ENCODE measurements at places on chromosomes 2 and 18. TPM values are rescaled to one million over a fixed set of nuclear protein-coding genes. Genes with fewer than 3 reads are reported as not detected.

DNA sequence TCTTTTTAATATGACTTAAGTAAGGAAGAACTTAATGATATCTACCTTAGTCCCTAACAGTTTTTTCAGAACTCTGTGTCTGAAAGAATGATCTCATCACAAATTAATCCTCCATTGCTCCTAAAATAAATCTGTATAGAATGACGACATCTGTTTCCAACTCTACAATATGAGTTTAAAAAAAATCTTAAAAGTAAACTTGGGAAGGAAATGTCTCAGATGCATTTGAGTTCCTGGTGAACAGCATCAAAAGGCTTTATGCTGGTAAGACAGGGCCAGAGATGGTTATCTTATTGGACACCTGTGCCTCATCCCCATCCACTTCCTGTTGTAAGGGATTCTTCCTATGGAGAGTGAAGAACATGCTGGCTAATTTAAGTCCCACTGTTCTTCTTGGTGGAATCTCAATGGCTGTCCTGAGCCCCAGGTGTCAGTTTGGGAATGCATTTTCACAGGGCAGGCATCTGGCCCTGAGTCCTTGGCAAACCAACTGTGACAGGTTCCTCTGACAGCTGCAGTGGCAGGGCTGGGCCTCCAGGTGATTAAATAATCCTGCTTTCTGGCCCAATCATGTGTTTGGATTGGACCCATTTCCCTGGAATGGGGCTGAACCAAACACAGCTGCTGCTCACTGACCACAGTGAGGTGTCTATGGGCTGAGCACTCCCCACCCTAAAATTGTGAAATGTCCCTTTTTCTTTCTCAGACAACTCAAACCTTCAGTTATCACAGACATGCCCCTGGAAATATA is 12.9 kb upstream of the NCKAP5 start:
- H3K4me3 ChIP-seq: no peak overlapping the region
- no peaks in the 10 kb centered on the region for H3K27me3 ChIP-seq
- no peak overlapping the region for H3K27ac ChIP-seq

DNA sequence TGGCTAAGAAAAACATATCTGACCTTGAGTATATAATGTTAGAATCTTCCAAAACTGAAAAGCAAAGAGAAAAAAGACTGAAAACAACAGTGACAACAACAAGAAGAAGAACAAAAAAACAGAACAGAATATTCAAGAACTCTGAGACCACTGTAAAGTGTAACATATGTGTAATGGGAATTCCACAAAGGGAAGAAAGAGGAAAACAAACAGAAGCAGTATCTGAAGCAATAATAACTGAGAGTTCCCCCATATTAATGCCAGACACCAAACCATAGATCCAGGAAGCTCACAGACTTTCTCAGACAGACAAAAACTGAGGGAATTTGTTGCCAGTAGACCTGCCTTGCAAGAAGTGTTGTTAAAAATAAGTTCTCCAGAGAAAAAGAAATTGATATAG is 58.9 kb downstream of the TXNL1 start:
- H3K27ac ChIP-seq: no peak overlapping the region
- no peak overlapping the region for H3K4me3 ChIP-seq
- no peaks in the 10 kb centered on the region for H3K27me3 ChIP-seq
- peaks cover 18% of the 10 kb centered on the region for H3K4me1 ChIP-seq
- DNase-seq: no peak
- no peaks in the 10 kb centered on the region for H3K36me3 ChIP-seq

GRCh38 chr2:5474716-5475115 is 217.5 kb upstream of the SOX11 start:
- H3K27me3 ChIP-seq: no peaks in the 10 kb centered on the region
- DNase-seq: peak; percentile 88
- H3K4me1 ChIP-seq: no peaks in the 10 kb centered on the region
- H3K4me3 ChIP-seq: no peak overlapping the region

- DNase-seq: no peak
- H3K36me3 ChIP-seq: no peaks in the 10 kb centered on the region
- H3K4me3 ChIP-seq: no peak overlapping the region
- no peak overlapping the region for H3K27ac ChIP-seq
- H3K4me1 ChIP-seq: no peaks in the 10 kb centered on the region
- H3K27me3 ChIP-seq: no peaks in the 10 kb centered on the region
Measured at GRCh38 chr2:233989221-233989858, 61.2 kb upstream of the SPP2 start.

GRCh38 chr2:42060718-42061619 is 13.1 kb downstream of the PKDCC start:
- H3K4me3 ChIP-seq: no peak overlapping the region
- H3K36me3 ChIP-seq: peaks cover 27% of the 10 kb centered on the region
- H3K27me3 ChIP-seq: no peaks in the 10 kb centered on the region
- peak overlapping the region; percentile 76 for H3K27ac ChIP-seq

GRCh38 chr2:174597009-174597344 is 627 bp downstream of the WIPF1 start:
- no peaks in the 10 kb centered on the region for H3K27me3 ChIP-seq
- H3K4me3 ChIP-seq: peak overlapping the region; percentile 22
- no peak for DNase-seq
- H3K27ac ChIP-seq: peak overlapping the region; percentile 76

GRCh38 chr2:131425231-131425941 is 50.5 kb upstream of the TUBA3D start:
- H3K27ac ChIP-seq: no peak overlapping the region
- no peaks in the 10 kb centered on the region for H3K36me3 ChIP-seq
- peaks cover 3% of the 10 kb centered on the region for H3K4me1 ChIP-seq
- no peaks in the 10 kb centered on the region for H3K27me3 ChIP-seq
- DNase-seq: no peak

GRCh38 chr2:146987996-146988395 is 856.8 kb upstream of the ACVR2A start:
- H3K4me1 ChIP-seq: no peaks in the 10 kb centered on the region
- no peaks in the 10 kb centered on the region for H3K27me3 ChIP-seq
- H3K4me3 ChIP-seq: no peak overlapping the region
- DNase-seq: no peak

- H3K36me3 ChIP-seq: no peaks in the 10 kb centered on the region
- no peaks in the 10 kb centered on the region for H3K4me1 ChIP-seq
- peak overlapping the region; percentile 62 for H3K27ac ChIP-seq
- no peak for DNase-seq
- no peaks in the 10 kb centered on the region for H3K27me3 ChIP-seq
Measured at GRCh38 chr18:26868968-26869586, 3.6 kb upstream of the AQP4 start.

- no peaks in the 10 kb centered on the region for H3K36me3 ChIP-seq
- no peak overlapping the region for H3K27ac ChIP-seq
- no peaks in the 10 kb centered on the region for H3K4me1 ChIP-seq
- no peak for DNase-seq
- no peaks in the 10 kb centered on the region for H3K27me3 ChIP-seq
Measured at GRCh38 chr2:4882421-4882820, 809.8 kb upstream of the SOX11 start.

- peak overlapping the region; percentile 8 for H3K27ac ChIP-seq
- no peak for DNase-seq
Measured at GRCh38 chr18:3458378-3458777, 8.4 kb downstream of the TGIF1 start.

GRCh38 chr2:69237070-69237670 is 149.9 kb downstream of the GFPT1 start:
- H3K4me1 ChIP-seq: no peaks in the 10 kb centered on the region
- H3K27me3 ChIP-seq: no peaks in the 10 kb centered on the region
- H3K27ac ChIP-seq: no peak overlapping the region

DNA sequence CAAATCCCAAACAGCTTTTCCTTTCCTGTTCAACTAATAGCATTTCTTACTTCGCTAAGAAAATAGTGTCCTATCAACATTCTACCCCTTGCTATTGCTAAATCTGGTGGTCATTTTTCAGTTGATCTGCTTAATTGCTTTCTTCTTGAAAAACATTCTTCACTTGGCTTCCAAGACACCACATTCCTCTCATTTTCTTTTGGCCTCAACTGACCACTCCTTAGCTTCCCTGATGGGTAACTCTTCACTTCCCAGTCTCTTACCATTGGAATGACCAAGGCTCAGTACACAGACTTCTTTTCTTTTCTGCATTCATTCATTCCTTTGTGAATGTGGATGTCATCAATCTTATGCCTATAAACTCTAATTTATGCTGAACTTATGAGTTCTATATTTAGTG is 230.8 kb upstream of the CDH2 start:
- no peaks in the 10 kb centered on the region for H3K4me1 ChIP-seq
- no peak overlapping the region for H3K4me3 ChIP-seq
- no peak overlapping the region for H3K27ac ChIP-seq
- no peaks in the 10 kb centered on the region for H3K36me3 ChIP-seq
- H3K27me3 ChIP-seq: no peaks in the 10 kb centered on the region

DNA sequence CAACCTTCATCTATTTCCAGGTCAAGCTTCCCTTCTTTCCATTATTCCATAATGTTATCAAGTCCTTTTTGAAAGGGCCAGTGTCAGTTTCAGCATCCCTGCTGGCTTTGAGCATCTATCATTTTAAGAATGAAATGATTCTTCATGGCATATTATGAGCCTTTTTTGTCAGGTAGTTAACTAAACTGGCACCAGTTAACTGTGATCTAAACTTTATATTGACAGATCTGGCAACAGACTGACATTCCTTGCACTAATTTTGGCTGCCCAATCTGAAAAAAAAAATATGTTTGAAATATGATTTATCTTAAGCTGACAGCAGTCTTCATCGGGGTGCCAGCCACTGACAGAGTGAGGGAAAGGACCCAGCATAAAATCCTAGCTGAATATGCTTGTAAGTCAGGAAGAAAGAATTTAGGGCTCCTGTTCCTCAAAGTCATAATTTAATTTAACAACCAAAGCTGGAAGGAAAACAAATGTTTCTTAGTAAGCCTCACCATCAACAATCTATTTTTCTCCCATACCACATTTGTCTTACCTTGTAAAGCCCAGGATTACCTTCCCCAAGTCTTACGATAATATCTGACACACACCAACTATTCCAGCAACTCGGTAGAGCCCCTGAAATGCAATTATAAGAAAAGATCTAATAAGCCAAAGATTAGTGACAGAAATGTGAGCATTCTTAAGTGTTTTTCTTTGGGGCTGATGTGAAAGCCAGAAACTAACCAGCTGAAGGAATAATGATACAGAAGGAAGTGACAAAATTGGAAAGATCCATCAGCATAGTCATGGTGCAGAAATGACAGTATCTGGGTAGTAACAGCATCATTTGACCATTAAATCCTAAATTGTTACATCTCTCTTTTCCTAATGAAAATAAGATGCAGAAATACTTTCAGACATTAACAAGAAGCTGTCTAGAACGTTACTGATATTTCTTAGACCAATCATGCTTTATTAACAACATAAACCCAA is 228.1 kb downstream of the RBM43 start:
- no peaks in the 10 kb centered on the region for H3K36me3 ChIP-seq
- DNase-seq: no peak
- no peaks in the 10 kb centered on the region for H3K27me3 ChIP-seq
- no peak overlapping the region for H3K4me3 ChIP-seq

DNA sequence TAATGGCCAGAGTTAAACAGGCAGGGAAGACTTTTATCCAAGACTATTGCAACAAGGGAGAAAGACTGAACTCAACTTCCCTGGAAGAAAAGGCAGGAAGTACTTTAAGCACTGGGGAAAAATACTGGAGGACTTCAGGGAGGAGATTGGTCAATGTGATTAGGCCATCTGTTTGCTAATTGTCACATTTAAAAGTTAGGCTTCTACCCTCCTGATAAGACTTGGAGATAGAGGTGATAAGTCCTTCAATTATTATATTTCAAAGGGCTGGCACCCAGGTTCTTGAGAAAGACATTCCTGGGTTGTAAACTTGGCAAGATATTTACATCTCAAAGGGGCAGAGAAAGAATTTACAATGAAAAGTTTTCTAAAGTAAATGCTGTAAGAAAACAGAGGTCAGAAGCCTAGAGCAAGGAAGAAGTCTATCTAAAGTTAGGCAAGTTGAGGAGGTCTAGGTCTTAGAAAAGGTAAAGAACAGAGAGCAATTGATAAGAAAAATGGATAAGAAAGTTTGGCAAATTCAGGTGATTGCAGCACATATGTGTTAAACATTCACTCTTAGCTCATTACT is 48.4 kb downstream of the DTNA start:
- no peaks in the 10 kb centered on the region for H3K36me3 ChIP-seq
- H3K27me3 ChIP-seq: no peaks in the 10 kb centered on the region
- H3K4me3 ChIP-seq: no peak overlapping the region
- H3K4me1 ChIP-seq: no peaks in the 10 kb centered on the region
- DNase-seq: no peak
- H3K27ac ChIP-seq: no peak overlapping the region

Gene HOXD9
- 0.40 TPM for total RNA-seq

Gene REG1B
- total RNA-seq: not detected

Gene B3GNT7
- total RNA-seq: 99.8 TPM

Gene MC5R
- not detected for total RNA-seq

Gene UGT1A9
- total RNA-seq: not detected

Gene ARHGAP25
- 20.6 TPM for total RNA-seq

Gene DRC1
- total RNA-seq: 4.1 TPM

Gene CFAP65
- total RNA-seq: 0.26 TPM

Gene PAIP2B
- total RNA-seq: 7.3 TPM

Gene PROC
- total RNA-seq: not detected

Gene PLEKHB2
- total RNA-seq: 93.6 TPM
